ENCODE measurements at places on chromosomes 2 and 18.

DNA sequence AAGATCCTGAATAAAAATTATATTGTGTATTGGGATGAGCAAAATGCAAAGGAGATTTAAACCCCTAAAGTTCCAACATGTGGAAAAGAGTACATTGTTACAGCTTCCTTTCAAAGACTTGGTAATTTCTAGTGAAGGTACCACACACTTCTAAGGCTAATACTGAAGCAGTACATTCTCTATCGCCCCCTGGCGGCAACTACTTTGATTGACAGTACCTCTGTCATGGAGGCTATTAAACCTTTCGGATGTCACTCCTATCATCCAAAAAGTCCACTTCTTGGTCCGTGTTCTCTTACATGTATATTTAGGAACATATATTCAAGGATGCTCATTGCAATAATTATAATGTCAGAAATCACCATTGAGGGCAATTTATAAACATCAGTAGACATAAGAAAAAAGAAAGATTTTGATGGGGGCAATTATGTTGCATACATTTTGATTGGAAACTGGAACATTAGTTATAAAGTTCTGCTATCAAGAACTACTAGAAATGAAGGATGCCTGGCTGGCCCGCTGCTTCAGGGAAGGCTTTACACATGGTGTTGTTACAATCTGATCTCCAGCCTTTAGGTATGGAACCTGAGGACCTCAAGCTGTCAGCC is 601.6 kb downstream of the CPS1 start:
- DNase-seq = peak; percentile 49

DNA sequence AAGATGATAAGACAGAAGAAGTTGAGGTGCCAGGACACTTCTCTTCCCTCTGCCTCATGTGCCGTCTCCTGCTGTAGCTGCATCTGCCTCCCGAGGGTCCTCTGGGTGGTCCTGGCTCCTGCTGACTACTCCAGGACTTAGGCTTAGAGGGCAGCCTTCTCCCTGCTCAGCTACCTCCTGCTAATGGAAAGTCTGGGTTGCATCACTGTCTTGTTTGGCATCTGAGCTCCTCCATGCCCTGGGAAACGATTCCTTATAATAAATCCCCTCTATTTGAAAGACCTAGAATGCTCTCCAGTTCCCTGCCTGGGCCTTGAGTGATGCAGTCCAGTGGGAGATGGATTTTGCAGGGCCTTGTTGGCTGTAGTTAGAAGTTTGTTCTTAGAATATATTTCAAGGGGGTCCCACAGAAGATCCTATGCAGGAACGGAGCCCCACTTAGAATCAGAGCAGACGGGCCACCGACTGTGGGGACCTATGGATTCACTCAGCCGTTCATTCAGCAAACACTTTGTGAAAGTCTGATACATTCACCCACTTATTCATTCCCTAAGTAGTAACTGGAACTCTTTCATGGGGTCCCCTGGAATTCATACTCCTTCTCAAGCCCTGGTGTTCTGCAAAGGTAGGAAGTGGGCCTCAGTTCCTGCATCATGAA is 269.8 kb upstream of the HDAC4 start:
- no peak for DNase-seq

DNA sequence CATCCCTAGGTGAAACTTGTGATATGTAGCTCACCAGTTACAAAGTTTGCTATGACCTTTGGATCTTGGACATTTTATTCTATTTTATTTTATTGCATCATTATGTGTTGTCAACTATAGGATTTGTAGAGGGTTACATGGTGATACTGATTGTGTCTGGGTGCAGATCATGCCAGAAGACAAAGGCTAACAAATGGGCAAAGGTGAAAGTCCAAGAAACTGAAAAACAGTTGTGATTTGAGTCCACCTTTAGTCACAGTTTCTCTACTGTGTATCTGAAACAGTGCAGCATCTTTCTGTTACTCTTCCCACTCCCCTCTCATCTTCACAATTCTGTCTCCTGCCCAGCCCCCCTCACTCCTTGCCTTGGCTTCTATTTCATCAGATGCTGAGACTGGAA is 111.9 kb upstream of the LYPD6 start:
- DNase-seq = no peak

DNA sequence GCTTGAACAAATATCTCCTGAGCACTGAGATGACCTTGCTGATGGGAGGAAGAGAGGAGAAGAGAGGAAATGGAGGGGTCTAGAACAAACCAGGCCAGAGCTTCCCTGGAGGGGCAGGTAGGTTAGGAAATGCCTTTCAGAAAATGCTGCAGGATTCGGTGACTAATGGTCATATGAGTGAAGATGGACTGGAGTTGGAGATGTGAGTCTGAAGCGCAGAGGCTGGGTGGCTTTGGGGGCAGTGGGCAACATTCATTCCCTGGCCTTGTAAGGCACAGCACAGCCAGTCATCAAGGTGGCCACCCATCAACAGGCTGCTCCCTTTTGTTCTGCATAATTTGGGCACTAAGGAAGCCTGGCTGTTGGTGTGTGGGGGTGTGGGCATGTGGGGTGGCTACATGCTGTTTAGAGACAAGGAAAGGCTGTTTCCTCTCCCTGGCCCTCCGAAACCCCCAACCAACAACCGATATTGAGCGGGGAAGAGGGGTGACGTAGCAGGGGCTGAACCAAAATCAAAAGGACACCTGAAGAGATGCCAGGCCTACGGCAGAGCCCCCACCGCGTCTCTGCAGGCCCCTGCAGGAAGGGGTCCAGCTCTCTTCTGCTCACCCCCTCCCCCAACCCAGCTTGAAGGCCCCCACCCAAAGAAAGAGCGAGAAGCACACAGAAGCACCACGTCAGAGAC is 1.5 kb downstream of the SLC30A3 start:
- DNase-seq = no peak

DNA sequence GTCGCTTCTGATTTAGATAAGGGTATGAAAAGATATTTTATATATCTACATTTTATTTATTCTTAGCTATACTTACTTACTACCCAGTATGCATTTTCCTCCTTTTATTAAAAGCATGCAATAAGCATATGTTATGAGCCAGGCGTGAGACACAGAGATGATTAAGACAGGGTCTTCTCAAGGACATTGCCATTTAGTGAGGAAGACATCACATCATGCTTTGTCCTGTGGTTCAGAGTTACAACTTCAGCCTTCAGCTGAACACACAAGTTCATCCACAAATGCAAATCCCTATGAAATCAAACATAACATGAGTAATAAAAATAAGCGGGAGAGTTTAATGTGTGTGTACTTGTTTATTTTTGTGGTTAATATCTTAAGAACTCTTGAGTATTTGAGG is 30.2 kb downstream of the GRHL1 start:
- no peak for DNase-seq

DNA sequence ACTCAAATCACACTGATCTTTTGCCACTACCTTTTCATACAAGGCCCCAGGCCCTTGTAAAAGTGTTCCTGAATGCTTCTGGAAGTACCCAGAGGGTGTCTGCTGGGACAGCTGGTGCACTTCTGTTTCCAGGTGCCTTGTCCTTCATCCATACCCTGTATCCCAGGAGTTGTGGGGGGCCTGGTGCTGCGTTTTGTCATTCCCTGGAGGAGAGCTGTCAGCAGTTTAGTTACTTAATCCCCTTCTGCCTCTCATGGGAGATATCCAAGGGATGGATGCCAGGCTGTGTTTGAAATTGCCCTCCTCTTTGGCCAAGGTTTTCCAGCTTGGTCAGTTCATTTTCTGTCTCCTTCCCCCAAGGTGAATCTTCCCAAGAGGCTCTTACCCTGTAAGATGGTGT is 158.3 kb downstream of the WDSUB1 start:
- DNase-seq = no peak

GRCh38 chr2:86563650-86564061 is 413 bp upstream of the CHMP3 start:
- no peak for DNase-seq

DNA sequence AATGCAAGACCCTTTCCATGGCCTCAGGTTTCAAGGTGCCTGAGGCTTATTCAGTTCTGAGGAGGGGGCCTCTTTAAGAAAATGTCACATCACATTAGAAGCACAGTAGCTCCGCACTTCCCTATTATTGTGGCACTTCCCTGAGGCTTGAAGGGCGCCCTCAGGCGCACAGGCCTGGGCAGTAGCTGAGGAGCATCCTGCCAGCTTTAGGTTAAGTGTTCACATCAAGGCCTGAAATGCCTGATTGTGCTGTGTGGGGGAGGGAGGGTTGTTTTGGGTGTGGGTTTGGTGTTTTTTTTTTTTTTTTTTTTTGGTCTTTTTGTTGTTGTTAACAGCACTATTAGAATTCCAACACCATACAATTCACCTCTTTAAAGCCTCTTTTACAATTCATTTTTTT is 107.9 kb downstream of the CABLES1 start:
- no peak for DNase-seq

DNA sequence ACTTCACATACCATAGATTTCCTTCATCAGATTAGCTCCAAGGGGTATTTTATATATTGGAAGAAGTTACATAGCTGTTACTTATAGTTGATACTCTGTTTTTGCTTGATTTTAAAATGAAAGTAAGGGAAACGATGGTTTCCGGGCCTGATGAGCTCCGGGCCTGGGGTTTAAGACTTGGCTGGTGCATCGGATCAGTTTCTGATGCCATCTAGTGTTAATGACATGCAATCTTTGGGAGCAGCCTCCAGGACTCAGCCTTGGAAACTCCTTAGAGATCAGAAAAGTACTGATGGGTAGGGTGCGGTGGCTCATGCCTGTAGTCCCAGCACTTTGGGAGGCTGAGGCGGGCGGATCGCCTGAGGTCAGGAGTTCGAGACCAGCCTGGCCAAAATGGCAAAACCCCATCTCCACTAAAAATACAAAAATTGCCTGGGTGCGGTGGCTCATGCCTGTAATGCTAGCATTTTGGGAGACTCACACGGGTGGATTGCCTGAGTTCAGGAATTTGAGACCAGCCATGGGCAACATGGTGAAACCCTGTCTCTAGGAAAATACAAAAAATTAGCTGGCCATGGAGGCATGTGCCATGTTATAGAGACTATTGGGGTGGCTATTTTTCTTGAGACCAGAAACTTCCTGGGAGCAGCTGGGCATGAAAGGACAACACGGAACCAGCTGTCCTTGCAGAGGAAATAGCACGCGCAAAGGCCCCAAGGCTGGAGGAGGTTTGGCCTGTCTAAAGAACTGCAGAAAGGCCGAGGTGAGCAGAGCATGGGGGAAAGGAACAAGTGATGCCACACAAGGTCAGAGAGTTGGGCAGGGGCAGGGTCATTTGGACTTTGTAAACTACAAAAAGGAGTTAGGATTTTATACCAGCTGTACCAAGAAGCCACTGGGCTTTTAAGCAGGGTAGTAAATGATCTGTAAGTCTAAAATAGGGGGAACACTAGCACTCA is 46.9 kb upstream of the CNOT11 start:
- DNase-seq = peak; percentile 27

GRCh38 chr2:118979152-118979861 is 37.3 kb downstream of the MARCO start:
- DNase-seq = no peak

DNA sequence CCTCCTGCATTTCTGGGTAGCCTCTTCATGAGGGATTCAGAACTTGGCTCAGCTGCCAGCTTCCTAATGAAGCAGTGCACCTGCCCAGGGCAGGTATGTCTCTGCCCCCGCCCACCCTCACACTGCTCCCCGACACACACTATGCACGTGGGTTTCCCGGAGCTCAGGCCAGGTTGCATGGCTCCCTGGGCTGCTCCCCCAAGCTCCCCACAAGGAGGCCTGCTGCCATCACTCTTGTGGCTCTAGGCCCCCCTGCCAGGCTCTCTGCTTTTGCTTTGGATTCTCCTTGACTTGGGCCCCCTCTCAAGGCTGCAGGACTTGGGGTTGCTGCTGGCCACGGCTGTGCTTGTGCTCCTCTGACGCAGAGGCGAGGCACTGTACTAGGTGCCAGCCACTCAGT is 43.6 kb downstream of the ADD2 start:
- DNase-seq = no peak

DNA sequence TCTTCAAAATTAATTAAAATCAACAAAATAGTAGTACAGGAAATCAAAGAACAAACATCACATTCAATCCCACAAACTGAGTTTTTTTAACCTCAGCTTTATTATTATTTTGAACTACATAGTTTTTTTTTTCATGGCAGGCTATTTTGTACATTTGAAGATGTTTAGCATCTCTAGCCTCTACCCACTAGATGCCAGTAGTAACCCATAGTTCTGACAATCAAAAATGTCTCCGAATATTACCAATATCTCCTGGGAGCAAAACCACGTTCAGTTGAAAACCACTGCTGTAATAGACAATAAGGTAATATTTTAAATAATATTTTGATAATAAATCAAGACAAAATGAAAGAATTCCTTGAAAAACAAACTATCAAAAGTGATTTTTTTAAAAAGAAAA is 702.6 kb upstream of the LRRTM1 start:
- DNase-seq = no peak

DNA sequence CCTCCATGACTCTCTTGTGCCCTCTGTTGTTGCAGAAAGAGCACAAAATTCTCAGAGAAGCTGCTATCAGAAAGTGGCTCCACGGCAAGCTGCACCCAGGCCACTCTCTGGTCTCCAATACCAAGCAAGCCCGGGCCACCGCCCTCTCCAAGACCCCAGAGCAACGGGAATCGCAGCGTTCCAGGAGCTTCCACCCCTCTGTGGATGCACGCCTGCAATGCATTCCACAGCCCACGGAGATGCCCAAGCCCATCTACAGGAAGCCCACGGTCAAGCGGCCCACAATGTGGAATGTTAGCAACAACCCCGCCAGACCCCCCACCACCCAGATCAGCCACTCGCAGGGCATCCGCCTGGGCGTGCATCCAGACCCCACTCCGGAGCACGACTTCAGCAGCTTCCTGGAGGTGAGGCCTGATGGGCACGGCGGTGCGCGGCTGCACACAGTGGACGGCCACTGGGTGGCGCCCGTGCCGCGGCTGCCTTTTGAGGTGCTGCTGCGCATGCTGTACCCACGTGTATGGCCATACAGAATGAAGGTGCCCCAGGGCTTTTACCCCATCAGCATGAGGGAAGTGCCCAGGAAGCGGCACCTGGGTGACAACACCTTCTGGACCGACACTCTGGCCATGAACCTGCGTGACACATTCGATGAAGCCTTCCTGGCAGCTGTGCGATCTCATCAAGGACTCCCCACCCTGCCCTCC is 6.3 kb downstream of the ANKRD53 start:
- DNase-seq = no peak

- DNase-seq = no peak
These were observed 6.5 kb downstream of the CRYGB start for GRCh38 chr2:208139447-208139846.

DNA sequence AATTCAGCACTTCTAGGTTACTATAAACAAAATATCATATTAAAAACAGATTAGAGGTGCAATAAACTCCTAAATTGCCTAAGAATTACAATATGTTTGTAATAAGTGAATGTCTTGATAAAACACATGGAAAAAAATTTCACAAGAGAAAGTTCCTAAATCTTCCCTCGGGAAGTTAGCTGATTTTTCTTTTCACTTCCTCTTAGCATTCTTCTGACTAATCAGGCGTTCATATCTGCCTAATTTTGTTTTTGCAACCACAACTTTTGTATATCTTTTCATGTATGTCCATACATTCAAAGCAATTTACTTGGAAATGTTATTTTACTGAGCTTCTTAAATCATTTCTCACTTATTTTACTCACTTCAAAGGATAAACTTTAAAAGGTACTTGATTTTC is 88.5 kb downstream of the RTTN start:
- DNase-seq = no peak

DNA sequence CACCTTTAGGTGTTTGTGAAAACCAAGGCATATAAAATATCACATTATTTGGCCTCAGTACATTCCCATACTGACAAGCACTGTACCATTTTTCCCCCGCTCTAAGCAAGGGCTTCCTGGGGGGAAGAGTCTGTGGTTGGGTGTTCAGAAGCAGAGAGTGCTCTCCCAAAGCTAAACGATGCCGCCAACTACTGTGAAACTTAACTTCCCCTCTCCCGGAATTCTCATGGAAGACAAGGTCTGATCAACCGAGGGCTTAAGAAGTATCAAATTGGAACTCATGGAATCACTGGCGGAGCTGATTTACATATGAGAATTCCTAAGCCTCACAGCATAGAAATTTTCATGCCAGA is 433 bp upstream of the MFF start:
- no peak for DNase-seq
